ENCODE measurements at places on chromosomes 5 and 9.

DNA sequence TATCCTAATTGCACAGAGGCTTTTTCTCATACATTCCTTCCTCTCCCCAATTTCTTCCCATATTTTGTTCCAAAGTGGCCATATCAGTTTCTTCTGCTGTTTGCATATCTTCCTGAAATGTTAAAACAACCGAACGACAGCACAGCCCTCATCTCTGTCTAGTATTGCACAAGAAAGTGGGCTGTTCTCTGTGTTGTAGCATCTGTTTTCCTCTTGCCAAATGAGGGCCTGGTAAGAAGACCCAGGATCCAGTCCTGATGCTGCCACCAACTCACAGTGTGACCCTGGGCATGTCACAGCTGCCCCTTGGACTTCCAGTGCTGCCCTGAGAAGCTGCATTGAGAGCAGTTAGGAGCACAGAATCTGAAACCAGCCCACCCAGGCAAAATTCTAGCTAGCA, 4.1 kb downstream of the SLC31A2 start:
- DNase-seq = no peak

- DNase-seq = no peak
Measured at GRCh38 chr9:254516-254915, 39.9 kb downstream of the DOCK8 start.

DNA sequence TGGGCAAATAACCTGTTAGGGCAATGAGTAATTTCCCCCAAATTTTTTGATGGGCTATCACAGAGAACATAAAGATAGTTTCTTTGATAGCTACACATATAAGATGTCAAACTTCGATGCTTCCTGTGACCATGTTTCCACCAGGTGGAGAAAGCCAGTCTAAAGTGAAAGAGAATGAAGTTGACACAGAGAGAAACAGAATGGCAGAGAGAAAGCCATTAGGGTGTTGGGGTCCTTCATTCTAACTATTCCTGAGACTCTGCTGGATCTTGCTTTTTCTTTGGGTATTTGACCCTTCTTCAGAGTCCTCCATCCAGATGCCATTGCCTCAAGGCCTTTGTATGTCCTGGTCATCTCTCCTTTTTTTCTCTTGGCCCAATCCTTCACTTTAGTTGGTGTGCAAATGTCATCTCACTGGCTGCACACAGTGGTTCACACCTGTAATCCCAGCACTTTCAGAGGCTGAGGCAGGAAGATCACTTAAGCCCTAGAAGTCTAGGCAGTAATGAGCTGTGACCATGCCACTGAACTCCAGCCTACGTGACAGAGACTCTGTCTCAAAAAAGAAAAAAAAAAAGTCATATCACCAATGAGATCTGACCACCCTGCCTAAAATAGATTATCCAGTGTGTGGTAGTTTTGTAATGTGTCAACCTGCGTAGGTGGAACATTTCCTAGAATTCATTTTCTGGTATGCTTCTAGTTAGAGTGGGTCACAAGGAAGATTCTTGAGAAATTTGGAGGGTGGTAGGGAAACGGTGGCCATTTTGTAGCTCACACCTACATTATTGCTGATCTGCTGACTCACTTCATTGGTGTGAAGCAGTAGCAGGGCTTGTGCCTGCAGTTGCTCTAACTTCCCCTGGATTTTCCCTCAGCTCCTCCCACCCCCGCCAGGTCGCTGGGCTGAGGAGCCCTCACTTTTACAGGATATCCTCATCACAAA, 20.8 kb upstream of the KIF2A start:
- DNase-seq = no peak

DNA sequence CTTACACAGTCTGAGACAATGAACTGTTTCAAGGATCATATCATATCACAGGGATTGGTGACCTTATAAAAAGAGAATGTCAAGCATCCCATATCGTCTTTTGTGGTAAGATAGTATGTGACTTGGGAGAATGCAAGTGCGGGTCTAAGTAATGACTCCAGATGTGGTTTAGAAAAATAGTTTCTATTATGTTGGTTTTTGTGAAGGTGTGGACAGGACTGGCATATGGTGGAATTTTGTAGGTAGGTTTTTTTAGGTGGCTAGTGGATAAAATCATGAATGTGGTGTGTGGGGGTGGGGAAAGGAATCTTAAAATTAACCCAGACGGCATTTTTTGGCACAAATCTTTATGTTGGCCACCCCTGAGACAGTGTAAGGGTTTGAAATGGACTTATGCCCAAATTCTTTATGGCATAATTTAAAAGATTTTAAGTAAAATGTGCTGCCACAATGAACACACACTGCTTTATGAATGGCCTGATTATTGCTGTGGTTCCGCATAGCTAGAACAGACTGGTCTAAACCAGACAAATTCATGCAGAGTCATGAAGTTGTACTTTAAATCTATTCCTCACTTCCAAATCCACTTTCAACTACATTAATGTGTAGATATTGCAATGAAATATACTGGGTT, 204.8 kb upstream of the HAPLN1 start:
- no peak for DNase-seq

DNA sequence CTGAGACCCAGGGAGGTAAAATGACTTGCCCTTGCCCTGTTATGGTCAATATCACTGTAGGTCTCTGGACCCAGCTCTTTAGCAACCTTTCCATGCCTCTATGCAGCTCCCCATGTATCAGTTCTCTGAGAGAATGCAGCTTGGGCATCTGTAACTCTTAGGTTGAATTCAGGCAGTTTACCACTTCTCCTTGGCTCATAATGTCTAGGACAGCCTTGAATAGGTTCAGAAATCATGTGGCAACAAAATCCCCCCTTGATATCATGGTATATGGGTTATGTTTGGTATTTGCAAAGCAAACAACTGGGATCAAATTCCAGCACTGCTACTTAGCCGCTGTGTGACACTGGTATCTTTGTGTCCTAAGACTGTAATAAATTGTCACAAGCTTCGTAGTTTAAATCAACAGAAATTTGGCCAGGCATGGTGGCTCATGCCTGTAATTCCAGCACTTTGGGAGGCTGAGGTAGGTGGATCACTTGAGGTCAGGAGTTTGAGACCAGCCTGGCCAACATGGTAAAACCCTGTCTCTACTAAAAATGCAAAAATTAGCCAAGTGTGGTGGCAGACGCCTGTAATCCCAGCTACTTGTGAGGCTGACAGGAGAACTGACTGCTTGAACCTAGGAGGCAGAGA, 10.7 kb upstream of the SUB1 start:
- DNase-seq = no peak

DNA sequence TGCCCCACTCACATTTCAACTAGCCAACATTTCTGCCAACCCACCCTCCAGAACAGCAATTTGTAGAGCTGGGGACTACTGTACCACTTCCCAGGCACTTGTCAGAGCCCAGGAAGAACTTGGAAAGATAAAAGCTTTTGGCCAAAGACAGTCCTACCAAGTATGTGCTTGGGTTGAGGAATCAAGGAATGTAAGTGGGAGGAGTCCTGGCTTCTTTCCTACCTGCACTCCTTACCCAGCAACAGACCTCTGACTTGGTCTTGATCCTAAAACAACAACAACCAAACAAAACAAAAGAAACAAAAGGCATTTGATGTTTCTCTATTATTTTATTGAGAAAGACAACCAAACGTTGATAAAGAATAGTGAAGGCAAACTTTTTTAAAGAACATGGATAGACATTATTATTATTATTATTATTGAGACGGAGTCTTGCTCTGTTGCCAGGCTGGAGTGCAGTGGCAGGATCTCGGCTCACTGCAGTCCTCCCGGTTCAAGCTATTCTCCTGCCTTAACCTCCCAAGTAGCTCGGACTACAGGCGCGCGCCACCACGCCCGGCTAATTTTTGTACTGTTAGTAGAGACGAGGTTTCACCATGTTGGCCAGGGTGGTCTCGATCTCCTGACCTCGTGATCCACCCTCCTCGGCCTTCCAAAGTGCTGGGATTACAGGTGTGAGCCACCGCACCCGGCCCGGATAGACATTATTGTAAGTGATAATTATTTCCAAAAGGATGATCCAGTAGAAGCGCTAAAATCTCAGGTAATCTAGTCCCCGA, 33.5 kb downstream of the ANXA2R start:
- no peak for DNase-seq
